ENCODE measurements at places on chromosomes 16 and 17.

DNA sequence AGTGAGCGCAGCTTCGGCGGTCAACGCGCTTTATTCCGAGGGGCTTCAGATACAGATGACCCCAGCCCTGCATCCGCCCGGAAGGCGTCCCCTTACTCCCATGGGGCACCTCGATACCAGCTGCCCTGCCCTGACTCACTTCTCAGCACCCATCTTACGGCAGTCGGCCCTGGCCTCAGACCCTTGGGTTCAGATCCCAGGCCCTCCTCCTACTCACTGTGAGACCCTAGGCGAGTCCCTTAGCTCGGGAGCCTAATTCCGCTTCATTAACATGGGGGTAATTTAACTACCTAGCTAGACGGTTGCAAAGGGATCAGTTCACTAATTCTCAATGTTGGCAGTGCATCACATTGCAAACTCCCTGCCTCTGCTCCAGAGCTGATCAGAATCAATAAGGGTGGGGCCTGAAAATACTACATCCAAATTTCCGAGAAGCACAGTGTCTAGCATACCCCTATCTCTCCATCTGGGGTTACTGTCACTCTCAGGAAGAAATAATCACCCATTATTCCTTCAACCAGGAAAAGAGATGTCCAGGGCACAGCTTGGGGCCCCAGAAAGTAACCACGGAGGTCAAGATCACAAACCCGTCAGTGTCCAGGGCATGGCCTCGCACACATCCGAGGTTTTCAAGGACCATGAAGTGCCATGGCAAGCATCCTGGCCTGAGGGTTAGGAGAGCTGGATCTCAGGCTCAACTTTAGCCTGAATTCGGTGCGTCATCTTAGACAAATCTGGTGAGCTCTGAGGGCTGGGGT lies 415 bp upstream of the FLOT2 start:
- no peak for DNase-seq

DNA sequence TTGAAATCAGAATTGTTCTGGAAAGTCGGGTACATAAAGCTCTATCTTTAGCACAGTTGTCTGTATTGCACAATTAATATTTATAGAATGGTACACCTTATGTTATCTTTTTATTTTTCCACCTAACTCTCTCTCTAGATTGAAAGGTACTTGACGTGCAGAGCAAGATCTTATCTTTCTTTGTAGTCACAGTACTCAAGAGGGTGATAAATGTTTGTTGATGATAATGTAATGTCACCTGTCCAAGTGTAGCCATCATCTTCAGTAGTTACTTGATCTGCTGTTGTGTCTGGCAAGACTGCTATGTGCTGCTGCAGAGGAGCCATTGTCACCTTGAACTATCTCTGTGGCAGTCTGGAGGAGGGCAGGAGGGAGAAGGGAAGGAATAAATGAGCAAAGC lies 5.3 kb downstream of the HMOX2 start:
- DNase-seq: no peak

DNA sequence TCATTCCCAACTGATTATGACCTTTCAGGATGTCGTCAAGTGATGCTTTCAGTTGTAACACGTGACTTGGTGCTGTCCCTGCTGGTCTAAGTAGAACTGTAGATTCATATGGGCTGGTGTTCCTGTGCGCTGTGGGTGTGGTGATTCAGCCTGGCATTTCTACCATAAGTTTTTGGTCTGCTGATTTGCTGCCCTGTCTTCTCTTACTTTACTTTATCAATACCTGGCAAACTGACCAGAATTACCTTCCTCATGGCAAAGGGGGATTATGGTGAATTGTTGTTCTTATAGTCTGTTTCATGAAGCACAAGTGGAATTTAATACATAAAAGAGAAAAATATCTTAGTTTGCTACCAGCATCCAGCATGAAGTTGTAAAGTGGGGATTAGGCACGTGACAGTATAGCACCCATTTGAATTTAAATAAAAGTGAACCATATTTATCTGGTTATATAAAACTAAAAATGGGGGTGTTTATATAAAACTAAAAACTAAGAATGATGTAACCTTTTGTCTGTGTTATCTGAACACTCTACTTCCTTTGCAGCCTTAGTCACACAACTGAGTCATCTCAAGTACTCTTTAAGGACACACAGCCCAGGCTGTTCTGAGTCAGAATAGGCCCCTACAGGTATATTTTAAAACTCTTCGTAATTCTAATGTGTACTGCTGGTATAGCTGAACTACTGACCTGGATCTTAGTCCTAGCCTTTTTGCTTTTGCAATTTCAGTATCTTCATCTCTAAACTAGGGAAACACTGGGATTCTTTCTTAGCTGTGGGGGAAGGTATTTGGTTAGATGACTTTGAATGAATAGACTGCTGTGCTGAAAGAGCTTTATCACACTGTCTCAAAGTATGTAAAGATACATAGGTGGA lies 28.3 kb downstream of the TTC19 start:
- DNase-seq: no peak

- no peak for DNase-seq
Observed at GRCh38 chr16:57314161-57314785, 29.8 kb upstream of the PLLP start.

GRCh38 chr17:77378318-77379064 lies 237.7 kb downstream of the SEC14L1 start:
- no peak for DNase-seq

- DNase-seq: no peak
Observed at GRCh38 chr16:3690980-3691720, 26.2 kb downstream of the TRAP1 start.

All from right kidney (tissue), 9 donors.